GM12878 (cell line): ENCODE measurements at places on chromosomes 11 and 22.

DNA sequence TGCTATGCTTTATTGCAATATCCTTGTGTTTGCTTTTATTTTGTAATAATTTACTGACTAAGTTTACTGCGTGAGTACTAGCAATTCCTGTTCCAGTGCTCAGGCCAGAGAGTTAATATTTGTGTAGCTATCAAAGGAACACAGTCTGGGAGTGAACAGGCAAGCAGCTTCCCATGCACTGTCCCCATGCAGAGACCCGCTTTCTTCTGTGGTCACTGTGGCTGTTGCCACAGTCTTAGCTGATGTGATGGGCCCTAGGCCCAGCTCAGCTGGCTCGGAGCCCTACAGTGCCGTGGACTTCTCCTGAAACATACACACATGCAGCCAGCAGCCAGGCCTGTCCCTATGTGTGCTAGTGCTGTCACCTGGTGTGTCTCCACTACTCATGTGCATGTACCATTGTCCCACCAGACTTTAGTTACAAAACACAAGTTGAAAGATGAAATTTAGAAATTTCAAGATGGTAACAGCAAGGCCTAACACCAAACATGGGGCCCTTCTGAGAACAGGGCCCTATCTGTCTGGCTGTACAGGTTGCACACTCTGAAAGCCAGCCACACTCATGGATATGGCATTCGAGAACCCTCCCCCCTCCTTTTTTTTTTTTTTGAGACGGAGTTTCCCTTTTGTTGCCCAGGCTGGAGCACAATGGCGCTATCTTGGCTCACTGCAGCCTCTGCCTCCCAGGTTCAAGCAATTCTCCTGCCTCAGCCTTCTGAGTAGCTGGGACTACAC, 12.3 kb upstream of the SCUBE2 start:
- DNase-seq: no peak

GRCh38 chr11:69531717-69532088, 50.2 kb downstream of the LINC01488 start:
- DNase-seq: no peak

DNA sequence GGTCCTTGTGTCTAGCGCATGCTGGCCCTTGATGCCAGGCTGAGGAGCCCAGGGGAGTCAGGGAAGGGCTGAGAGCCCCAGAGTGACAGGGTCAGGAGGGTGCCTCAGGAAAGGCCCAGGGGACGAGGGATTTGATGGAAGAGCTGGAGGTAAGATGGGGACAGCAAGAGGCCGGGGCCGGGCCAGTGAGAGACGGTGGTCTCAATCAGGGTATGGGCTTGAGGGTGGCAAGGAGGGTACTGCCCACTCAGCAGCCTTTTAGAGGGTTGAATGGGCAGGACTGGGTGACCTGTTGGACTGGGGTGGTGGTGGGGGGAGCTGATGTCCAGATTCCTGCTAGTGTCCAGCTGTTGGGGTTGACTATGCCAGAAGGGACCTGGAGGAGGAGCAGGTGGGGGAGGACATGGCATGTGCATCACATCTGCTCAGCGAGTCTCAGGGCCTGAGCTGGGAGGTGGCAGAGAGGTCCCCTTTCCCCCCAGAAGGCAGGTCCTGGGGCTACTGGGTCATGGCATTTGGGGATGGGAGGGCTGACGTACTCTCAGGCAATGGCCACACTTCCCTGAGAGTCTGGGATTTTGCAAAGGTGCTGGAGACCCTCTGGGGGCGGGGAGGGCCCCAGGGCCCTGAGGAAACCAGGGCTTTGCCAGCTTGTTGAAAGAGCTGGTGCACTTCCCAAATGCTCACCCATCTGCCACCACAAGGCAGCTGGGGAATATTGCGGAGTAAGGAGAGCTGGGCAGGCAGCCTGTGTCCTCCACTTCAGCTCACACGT, 18.4 kb downstream of the MYO7A start:
- no peak for DNase-seq

DNA sequence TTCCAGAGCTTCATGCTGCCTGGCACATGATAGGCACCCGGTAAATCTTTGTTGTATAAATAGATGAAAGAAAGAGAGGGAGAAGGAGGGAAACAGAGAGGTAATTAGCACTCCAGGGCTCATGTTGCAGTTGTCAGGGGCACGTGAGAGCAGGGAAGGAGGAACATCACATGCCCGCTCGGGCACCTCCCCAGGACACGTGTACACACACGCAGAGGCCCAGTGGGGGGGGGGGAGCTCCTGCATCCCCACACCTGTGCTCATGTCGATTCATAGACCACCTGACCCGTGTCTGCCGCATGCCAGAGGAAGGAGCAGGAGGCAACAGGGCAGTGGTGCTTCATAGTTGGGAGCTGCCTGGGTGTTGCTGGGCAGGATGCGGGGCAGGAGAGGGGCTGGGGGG, 37.1 kb upstream of the NNMT start:
- no peak for DNase-seq

DNA sequence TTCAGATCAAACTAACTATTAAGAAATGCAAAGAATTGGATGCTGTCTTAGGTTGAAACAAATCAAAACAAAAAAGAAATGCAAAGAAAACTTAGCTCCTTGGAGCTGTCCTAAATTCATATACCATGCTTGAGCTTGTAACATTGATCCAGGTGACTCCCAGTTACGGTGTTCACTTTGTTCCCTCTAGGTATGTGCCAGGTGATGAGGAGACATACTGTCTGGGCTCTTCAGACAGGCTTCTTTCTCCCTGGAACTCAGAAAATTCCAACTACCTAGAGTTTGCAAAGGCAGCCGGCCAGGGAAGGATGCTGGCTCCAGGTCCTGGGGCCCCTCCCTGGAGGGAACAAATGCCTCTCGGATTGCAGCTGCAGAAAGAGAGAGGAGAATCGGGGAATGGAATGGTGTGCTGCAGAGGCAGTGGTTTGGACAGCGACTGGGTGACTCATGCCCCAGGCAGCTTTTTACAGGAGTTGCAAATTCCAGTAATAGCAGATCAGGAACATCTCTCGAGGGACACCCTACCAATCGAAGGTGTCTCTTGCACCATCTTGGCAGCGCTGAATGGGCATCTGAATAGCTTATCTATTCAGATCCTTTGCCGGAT, 12.3 kb upstream of the ASPHD2 start:
- DNase-seq: no peak

GRCh38 chr22:30332994-30333706, 6.4 kb upstream of the TBC1D10A start:
- DNase-seq: no peak

- no peak for DNase-seq
Measured at GRCh38 chr11:120601536-120601935, 90.0 kb downstream of the GRIK4 start.

DNA sequence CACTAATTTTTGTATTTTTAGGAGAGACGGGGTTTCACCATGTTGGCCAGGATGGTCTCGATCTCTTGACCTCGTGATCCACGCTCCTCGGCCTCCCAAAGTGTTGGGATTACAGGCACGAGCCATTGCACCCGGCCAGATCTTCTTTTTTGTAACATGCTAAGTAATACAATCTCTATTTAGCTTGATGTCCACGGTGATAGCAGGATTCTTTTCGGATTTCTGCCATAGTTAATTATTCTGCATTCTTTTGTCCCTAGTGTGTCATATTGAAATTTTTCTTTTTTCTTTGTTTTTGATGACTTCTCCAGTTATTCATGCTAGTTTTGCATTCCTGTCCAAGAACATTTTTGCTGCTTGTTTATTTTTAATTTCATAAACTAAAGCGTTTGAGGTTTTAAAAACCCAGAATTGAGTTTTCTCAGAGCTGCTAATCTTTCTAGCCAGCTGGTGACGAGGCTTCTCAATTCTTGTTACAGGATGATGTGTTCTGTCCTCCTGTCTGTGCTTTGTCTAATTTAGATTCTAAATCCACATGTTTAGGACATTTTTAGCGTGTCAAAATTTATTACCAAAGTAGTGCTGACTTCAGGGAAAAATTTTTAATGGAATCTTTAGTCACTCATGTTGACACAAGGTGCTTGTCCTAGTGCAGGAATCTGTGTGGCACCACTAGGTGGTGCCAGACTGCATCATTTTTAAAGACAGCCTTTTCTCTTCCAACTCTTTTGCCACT, 21.8 kb downstream of the NF2 start:
- DNase-seq: no peak
